ENCODE measurements at places on chromosomes 1 and 21. TPM values are rescaled to one million over a fixed set of nuclear protein-coding genes. Genes with fewer than 3 reads are reported as not detected.

GRCh38 chr1:153642161-153642560 is 8.3 kb downstream of the CHTOP start:
- no peak for DNase-seq

DNA sequence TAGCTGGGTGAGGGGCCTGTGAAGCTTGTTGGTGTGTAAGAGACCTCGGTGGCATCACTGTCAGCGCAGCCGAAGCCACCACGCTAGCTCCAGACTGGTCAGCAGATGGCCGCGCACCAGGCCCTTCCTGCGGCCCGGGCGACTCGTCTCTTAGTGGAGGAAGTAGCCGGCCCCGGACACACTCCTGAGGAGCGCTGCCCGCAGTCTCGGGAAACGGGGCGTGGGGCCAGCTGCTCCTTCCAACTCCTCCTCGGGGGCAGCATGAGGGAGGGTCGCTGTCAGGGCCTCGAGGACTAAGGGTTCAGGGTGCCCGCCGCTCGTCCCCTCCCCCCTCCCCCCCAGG is 20.4 kb downstream of the H3-3A start:
- peak; percentile 49 for DNase-seq

DNA sequence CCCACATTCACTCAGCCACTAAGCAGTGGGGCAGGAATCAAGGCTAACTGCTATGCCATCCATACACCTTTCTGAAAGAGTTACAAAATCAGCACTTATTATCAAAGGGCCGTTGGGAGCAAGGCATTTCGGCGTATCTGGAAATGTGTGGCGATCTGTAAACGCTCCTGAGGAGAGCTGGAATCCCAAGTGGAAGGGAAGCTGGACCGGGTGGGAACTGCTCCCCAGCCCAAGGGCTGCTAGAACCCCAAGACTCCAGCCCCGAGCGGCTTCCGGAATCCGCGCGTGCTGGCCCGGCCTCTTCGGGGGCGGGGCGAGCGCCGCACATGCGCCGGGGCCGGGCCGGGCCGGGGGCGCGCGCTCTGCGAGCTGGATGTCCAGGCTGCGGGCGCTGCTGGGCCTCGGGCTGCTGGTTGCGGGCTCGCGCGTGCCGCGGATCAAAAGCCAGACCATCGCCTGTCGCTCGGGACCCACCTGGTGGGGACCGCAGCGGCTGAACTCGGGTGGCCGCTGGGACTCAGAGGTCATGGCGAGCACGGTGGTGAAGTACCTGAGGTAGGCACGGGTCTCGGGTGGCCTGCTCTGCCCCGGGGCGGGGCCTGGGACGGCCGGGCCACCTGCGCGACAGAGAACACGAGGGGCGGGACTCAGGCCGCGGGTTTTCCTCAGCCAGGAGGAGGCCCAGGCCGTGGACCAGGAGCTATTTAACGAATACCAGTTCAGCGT is at the start of gene NAXE:
Gene NAXE (plus strand): TSS at position 345 of the 726 bp plus-strand sequence. CDS start 29 bp downstream, at position 374.
- peak; percentile 68 for DNase-seq

- no peak for DNase-seq
These were observed 182.6 kb upstream of the KCNK2 start for GRCh38 chr1:214899908-214900460.

- no peak for DNase-seq
These were observed 1.0 kb downstream of the CCDC24 start for GRCh38 chr1:43992232-43992995.

The ADORA3 gene
- total RNA-seq: 2.0 TPM

The CFAP141 gene
- total RNA-seq: not detected

- no peak for DNase-seq
These were observed 364.8 kb upstream of the SNX7 start for GRCh38 chr1:98296681-98297080.

- no peak for DNase-seq
These were observed 303.7 kb upstream of the PLD5 start for GRCh38 chr1:242828199-242828598.

The TARBP1 gene
- 33.0 TPM for total RNA-seq

GRCh38 chr1:93502571-93502970 is 54.7 kb downstream of the FNBP1L start:
- no peak for DNase-seq

The PLA2G5 gene
- total RNA-seq: 8.7 TPM

The TMEM125 gene
- 18.3 TPM for total RNA-seq

DNA sequence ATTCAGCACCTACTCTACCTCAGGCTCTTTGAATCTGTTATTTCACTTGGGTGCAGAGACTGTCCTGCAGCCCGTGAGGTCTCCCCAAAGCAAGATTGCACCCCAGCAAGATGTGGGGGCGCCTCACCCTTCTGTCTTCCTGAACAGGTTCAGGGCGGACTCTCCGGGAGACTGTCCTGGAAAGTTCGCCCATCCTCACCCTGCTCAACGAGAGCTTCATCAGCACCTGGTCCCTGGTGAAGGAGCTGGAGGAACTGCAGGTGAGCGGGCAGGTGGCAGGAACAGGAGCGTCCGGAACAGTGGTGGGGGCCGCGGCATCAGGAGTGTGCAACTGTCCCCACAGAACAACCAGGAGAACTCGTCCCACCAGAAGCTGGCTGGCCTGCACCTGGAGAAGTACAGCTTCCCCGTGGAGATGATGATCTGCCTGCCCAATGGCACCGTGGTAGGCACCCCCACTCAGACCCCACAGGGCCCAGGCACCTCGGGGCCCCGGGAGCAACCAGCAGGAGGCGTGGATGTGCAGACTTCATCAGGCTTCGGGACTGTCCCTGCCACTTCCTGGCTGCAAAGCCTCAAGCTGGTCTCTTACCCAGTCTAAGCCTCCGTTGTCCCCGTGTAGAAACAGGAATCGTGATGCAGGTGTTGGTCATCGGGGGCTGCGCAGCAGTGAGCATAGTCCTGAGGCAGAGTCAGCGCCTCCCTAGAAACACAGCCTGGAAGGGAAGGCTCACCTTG is 5.9 kb upstream of the MTFR1L start:
- no peak for DNase-seq

The STYXL2 gene
- total RNA-seq: 0.34 TPM

- DNase-seq: no peak
These were observed 38.2 kb downstream of the BCL9 start for GRCh38 chr1:147579532-147579931.
